ENCODE measurements at places on chromosomes 7 and 10.

DNA sequence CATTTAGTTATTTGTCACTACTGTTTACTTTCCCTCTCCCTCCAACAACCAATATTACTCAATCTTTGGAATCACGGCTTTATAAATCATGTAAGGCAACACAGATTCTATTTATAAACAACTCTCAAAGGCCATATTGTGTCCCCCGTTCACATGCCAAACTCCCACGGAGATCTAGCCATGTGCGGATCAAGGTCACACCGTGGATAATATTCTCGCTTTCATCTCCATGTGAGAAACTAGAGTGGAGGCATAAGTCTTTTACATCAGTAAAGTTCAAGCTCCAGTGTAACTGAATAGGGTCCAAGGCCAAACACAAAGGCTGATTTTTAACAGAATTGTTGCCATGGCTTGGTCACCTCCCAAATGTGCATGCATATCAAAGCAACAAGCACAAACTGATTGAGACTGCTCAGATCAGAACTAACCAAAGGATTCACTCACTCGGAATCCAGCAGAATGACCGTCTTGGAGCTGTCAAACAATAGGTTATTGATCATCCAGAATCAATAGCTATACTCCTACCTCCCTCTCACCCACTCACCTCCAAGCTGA lies 569.5 kb upstream of the LRRN3 start:
- no peak for DNase-seq

- DNase-seq, result no peak
These were observed 14.3 kb upstream of the CUL1 start for GRCh38 chr7:148684289-148684830.

GRCh38 chr10:106740-107139 lies 28.5 kb upstream of the ZMYND11 start:
- DNase-seq, result no peak

DNA sequence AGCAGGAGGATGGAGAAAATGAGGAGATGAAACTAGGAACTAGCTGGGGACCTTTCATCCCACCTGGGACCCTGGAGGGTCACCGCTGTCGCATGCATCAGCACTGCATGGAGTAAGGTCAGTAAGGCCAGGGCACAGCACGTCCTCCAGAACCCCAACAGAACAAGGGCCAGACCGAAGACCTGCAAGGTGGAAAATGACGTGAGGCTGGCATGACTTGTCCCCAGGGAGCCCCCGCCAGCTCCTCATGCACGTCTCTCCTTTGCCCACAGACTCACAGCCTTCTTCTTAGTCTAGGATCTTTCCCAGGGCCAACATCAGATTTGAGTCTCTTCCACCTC lies 4.7 kb downstream of the ZNF488 start:
- no peak for DNase-seq

DNA sequence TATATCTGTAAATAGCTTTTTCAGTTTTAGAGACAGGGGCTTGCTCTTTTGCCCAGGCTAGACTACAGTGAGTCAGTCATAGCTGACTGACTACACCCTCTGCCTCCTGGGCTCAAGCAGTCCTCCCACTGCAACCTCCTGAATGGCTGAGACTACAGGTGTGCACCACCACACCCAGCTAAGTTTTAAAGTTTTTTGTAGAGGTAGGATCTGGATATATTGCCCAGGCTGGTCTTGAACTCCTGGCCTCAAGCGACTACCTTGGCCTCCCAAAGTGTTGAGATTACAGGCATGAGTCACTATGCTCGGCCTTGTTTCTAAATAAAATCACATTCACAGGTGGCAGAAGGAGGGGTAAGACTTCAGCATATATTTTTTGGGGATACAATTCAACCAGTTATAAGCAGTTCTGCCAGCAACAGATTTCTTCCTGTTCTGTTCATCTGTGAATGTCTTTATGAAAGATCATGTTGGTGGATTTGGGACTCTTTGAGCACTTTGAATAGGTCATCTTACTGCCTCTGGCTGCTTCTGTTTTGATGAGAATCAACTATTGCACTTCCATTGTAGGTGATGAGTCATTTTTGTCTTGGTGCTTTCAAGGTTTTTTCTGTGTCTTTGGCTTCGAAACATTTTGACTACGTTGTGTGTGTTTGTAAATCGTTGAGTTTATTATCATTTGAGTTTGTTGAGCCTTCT lies 15.7 kb downstream of the RBM33 start:
- DNase-seq, result peak; percentile 37

- no peak for DNase-seq
These were observed 37.2 kb upstream of the INSIG1 start for GRCh38 chr7:155260498-155260872.

DNA sequence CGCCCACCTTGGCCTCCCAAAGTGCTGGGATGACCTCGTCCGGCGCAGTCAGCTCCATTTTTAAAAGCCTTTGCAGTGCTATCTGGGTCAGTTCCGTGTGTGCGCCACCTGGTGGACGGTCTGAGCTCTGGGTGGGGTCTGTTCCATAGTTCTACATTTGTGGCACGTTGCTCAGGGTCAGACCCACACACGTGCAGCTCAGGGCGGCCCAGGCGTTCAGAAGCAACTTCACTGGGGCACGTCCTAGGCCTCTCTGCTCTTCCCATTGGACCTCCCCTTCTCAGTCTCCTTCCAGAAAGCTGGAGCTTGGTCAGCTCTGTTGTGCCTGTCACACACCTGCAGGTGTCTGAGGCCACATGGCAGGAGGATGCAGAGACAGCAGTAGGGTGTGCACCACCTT lies 137.9 kb downstream of the DNAJB6 start:
- DNase-seq, result peak; percentile 53

DNA sequence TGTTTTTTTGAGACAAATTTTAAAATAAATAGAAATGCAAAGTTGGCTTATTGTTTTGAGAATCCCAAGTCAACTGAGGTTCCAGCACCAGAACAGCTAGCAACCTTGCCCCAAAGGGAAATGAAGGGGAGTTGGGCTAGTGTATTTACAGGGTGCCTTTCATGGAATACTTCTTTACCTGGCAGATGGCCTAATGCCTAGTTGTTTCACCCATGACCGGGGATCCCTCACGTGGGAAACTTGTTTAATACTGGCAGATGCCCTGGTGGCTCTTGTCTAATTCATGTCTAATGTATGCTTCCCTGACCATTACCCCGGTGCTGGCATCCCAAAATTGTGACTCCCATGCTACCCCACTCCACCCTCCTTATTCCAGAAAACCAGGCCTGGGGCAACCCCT lies 861.1 kb upstream of the ZWINT start:
- DNase-seq, result no peak

DNA sequence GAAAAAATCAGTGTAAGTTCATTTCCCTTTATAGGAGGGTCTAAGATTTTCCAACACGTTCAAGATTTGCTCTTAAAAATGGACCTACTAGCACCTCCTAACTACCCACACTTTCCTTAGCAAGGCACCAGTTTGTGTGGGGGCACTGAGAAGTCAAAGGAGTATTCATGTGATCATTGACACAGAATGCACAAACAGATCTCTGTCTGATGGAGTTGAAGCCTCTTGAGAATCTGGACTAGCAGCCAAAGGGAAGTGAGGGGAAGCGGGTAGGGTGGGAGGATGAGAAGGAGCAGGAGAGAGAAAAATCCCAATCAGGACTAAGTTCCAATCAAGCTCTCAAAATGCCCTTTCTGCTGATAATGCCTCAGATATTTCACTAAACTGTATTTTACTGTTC lies 4.1 kb downstream of the MMS19 start:
- no peak for DNase-seq

GRCh38 chr7:21276471-21277035 lies 151.3 kb upstream of the SP4 start:
- DNase-seq, result no peak
